CD4-positive, alpha-beta T cell (primary cell): ENCODE measurements at places on chromosomes 5 and 9. TPM values are rescaled to one million over a fixed set of nuclear protein-coding genes. Genes with fewer than 3 reads are reported as not detected.

DNA sequence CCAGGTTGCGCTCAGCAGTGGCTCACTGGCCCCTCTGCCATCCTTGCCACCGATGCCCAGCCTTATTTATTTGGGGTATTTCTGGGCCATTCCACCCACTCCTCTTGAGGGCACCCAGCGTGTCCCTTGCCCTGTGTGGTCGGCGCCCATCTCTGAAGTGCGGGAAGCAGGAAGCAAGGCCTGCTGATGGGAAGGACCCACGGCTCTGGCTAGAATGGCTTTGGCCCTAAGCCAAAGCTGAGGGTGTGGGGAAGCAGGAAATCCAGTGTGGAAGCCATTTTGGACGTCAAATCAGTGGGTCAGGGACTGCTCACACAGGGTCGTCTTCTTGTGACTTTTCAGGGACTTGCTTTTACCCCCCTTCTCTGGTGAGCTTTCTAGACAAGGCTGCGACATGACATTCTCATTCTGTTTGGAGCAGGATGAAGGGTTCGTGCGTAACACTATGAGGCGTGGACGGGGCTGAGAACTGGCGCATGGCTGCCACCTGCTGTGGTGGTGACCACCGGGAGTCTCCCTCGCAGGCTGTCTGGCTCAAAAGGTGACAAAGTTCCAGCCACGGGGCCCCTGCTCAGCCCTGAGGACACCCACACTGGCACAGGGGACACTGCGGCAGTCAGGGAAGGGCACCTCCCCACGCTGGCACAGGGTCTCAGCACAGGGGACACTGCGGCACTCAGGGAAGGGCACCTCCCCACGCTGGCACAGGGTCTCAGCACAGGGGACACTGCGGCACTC, 50.7 kb upstream of the NKD2 start:
- DNase-seq = no peak

TIMD4 gene
- total RNA-seq = 2.0 TPM

TAF11L10 gene
- not detected for total RNA-seq

ARHGEF39 gene
- 0.17 TPM for total RNA-seq

SLC45A2 gene
- total RNA-seq = not detected

DNA sequence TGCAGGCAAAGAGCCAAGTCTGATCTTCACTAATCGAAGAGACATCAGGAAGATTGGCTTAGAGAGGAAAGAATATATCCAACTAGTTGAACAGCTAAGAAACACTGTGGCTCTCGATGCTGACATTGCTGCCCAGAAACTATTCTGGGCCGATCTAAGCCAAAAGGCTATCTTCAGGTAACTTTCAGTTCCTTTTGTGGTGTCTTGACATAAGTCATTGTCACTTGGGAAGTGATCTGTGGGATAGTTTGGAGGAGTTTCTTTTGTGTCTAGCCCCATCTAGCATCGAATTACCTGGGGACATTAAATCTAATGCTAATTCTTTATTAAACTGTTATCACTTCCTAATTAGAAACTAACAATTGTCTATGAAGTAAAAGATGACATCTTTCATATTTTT, 24.0 kb downstream of the VLDLR start:
- DNase-seq = no peak

GRCh38 chr9:89887286-89887685, 282.5 kb downstream of the GADD45G start:
- DNase-seq = no peak
